Liver (tissue), 10 donors: ENCODE measurements at places on chromosomes 3 and 15. TPM values are rescaled to one million over a fixed set of nuclear protein-coding genes. Genes with fewer than 3 reads are reported as not detected.

PIF1 gene
- 0.42 TPM for total RNA-seq

PCNP gene
- 34.2 TPM for total RNA-seq

SENP8 gene
- total RNA-seq: 1.0 TPM

KLHL40 gene
- not detected for total RNA-seq
